ENCODE measurements at places on chromosomes 6 and 20.

GRCh38 chr6:80541181-80541580, 434.7 kb downstream of the BCKDHB start:
- no peak for DNase-seq

DNA sequence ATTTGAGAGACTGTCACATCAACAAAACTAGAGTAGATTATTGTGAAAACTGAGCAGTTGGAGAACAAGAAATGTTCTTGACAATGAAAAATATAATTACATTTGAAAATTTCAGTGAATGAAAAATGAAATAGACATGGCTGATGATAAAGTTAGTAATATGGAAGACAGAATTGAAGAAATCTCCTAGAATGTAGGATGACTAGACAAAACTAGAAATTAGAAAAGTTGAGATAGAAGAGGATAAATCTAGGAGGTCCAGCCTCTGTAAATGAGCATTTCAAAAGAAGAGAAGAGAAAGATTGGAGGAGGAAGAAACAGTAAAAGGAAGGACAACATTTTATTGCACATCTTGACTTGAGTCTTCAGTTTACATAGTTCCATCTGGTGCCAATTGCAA, 178.7 kb downstream of the NFATC2 start:
- no peak for DNase-seq

DNA sequence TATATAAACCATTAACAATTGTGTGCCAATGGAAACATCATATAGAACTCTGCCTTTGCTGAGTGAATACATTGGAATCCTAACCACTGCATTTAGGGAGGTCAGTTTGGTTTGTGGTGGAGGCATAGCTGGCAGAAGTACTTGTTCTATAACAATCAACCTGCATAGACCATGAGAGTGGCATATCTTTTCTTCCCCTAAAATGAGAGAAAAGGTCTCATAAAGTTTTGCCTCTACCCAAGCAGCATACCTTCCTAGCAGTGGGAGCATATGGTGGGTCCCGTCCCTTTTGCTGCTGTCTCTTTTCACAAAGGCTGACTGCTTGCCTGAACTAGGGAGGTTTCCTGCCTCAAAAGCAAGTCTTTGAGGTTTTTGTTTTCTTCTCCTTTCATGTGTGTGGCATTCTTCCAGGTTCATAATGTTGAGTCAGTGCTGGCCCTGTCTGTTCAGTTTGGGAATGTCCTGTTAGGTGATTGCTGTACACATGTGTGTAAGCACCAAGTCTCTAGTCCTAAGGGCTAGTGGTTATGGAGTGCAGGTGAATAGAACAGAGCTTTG, 61.2 kb upstream of the SUPT3H start:
- no peak for DNase-seq

DNA sequence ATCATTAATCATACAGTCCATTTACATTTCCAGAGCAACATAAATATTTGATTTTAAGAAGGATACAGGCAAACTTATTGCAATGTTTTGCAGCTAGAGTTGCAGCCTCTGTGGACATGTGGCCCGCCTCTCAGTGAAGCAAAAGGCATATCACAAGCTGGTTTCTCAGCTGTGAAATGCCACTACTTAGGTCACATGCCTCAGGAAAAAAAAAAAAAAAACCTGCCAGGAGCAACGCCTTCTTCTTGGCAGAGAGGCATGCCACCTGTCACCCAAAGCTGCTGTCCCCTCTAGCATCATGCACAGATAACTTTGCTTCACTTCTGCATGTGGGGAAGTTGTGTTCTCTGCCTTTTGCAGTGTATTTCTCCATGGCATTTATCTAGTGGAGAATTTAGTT, 18.5 kb downstream of the GRM1 start:
- DNase-seq = no peak

DNA sequence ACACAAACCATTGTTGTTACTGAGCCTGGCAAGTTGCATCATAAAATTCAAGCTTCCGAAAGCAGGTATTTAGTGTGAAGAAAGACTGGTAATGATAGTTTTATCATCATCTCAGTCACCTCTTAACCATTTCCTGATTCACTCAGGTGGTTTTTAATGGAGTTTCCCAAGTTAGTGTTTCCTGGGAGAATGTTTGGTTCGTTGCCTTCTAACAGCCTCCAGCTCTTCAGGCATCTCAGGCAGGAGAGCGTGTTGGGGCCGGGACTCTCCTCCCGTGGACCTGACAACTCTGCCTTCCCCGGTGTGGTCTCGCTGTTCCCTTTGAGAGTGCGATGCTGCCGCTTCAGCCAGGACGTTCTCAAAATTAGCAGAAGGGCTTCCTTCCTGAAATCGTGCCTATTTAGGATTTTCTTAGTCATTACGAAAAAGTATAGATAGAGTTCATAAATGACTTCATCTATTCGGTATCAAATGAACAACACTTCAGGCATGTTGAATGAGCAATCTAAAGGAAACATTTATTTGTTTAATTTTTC, 105.0 kb upstream of the QKI start:
- DNase-seq = no peak

DNA sequence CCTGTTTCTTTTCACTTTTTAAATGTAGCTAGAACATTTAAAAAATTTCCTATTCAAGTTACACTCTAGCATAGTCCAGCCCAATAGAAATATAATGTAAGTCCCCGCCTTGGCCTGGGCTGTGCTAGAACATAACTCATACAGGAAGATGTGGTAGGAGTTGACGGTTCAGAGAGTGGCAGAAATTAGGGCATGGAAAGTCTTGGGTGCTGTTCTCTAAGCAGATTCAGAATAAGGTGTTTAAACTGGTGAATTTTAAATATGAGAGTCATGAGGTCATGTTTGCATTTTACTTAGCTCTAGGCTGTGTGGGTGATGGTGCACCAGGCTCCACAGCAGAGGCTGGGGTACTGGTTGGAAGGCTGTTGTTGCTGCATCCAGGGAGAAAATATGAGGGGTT, 256.5 kb downstream of the FARS2 start:
- no peak for DNase-seq

GRCh38 chr6:38404900-38405556, 234.7 kb downstream of the BTBD9 start:
- no peak for DNase-seq

DNA sequence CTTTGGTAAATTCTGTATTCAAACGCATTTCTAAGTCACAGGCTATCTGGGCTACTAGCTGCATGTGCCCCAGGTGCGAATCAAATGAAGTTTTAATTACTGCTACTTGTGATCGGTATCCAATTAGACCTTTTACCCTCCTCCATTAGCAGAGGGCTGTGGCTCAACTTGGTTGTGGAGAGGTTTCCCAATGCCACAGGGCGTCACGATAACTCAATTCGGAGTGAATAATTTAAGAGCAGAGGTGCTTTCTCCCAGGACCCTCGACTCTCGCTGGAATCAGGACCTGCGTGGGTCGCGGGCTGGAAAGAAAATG, 640 bp downstream of the SAYSD1 start:
- DNase-seq = no peak

GRCh38 chr6:15305909-15306308, 60.0 kb downstream of the JARID2 start:
- DNase-seq = no peak

GRCh38 chr20:39057143-39057542, 95.0 kb downstream of the DHX35 start:
- DNase-seq = no peak

DNA sequence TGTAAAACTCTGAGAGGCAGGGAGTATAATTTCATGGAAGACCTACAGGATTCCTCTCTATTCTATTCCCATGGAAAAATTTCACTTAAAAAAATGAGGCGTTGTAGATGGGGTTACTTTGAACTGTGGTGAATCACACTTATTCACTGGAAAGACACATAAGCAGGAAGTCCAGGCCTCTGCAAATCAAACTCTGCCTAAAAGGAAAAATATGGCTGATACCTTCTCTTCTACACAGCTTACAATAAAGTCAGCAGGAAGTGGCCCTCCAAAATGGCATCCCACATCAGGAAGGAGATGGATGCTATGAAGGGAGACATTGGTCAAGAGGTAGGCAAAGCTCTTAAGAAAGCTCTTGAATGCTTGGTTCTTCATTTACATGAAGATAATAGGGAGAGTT, 115.9 kb downstream of the FYN start:
- no peak for DNase-seq

- no peak for DNase-seq
These were observed 60.0 kb downstream of the CNKSR3 start for GRCh38 chr6:154450498-154450897.

DNA sequence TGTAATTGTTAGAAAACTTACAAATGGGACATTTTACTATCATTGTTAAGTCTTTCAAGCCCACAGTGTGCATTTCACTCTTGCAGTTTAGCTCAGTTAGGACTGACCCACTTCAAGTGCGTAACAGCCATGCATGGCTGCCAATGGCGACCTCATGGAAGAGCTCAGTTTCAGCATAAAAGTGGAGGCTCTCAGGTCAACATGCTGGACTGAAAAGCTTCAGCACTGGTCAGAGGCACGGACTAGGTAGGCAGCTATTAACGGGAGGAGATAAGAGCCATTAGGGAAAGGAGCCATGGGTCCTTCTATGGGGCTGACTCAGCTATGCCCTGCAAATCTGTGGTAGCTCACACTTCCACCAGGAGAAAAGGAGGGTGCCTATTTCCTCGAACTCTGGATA, 101.8 kb downstream of the TTLL2 start:
- no peak for DNase-seq

GRCh38 chr6:34339971-34340370, 52.5 kb downstream of the NUDT3 start:
- no peak for DNase-seq

- peak; percentile 87 for DNase-seq
These were observed 8.9 kb downstream of the VSTM2L start for GRCh38 chr20:37911838-37912281.

DNA sequence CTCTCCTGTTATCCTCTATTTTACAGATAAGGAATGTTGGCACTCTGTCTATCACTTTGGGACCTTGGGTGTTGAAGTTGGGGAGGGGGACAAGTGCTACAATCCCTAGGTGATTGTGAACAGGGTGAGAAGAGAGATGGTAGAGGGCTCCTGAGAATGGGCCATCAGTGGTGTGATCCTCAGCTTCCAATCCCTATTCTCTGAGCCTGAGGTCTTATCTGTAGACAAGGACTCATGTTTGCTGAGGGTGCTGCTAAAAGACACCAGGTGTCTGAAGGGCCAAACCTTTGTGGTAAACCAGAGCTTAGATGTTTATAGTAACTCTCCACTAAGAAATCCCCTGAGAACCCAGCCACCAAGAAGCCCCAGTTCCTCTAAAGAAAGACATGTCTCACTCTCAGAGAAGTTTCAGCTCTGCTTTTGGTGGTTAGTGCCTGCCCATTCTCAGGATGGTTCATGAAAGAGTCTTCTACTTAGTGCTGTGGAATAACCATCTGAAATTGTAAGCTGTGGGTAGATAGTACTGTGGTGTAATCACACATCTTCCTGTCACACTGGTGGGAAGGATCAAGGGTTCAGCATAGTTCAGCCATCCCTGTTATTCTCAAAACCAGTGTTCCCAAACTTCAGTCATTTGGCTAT, 58.2 kb upstream of the IL20RA start:
- no peak for DNase-seq

- no peak for DNase-seq
These were observed 52.8 kb upstream of the FILIP1 start for GRCh38 chr6:75546381-75546780.

- no peak for DNase-seq
These were observed 137.5 kb upstream of the AGPAT4 start for GRCh38 chr6:161411265-161411944.
